ENCODE measurements at places on chromosomes 11 and 22.
A peak's percentile ranks its signal among the peaks of the same experiment; 100 is the strongest.

- DNase-seq: peak; percentile 62
Measured at GRCh38 chr11:45834298-45834756, 12.9 kb upstream of the CRY2 start.

DNA sequence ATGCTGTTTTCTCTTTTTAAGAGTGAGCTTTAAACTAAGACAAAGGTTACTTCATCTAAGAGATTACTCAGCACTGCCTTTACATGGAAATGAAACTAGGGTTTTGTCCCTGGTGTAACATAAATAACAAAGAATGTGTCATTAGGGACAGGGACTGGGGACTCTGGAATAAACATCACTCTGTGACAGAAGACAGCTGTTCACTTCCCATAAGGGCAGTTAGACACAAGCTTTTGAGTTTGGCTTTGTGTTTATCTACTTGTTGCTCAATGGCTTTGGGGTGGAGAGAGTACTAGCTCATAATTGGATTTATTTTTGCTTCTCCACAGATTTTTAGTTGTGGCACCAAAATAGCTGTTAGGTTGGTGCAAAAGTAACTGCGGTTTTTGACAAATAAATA is 154.5 kb downstream of the OR4C45 start:
- no peak for DNase-seq

GRCh38 chr22:27307545-27308247 is 493.9 kb downstream of the MN1 start:
- DNase-seq: no peak

- DNase-seq: peak; percentile 84
Measured at GRCh38 chr11:63985812-63986155, 454 bp upstream of the OTUB1 start.

GRCh38 chr11:36000616-36001190 is 56.8 kb downstream of the LDLRAD3 start:
- DNase-seq: no peak

- DNase-seq: peak; percentile 45
Measured at GRCh38 chr22:21951931-21952465, 650 bp downstream of the PPM1F start.

DNA sequence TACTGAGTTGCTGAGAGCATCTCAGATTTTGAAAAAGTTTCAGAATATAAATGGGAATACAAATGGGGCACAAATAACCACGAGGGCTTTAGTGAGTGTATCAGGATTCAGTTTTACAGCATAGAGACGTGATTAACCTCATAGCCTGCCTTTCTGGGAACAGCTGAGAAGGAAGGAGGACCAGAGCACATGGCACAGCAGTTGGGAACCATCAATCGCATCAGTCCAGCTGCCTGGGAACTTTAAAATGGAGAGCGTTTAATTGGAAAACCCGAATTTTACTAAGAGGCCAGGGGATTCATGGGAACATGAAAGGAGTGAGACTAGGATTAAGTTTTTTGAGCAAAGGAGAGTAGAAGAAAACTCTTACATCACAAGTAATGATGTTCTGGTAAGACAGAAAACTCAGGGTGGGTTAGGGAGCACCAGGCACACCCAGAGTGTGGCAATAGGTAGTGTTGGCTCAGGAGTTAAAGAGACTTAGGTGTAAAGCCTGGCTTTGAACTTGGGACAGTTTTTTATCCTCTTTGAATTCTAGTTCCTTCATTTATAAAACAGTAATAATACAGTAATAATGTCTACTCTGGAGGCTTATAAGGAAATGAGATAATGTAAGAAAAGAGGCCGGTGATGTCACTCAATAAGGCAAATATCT is 40.2 kb downstream of the FZD4 start:
- DNase-seq: no peak

DNA sequence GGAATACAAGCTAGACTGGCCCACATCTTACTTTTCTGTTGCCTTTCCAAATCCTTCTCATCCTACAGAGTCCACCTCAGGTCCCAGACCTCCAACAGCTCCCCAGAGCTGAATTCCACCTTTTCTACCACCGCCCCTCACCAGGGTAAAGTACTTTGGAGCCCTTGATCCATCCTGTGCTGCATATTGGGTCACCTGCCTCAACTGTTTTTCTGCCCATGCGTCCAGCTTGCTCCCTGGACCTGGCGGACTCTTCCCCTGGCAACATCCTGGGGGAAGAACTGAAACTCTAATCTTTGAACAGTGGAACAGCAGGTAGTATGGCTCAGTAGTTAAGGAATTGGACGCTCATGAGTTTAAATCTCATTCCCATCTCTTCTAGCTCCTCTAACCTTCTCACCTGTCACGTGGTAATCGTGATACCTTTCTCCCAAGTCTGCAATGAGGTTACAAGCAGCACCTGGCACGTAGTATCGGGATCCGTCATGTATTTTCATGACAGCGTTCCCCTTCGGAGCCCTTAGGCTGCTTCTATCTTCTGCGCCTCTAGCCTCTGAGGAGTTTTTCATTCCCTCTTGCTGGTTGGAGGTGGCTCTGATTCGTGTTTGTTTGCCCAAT is 98.1 kb downstream of the CEP164 start:
- no peak for DNase-seq

DNA sequence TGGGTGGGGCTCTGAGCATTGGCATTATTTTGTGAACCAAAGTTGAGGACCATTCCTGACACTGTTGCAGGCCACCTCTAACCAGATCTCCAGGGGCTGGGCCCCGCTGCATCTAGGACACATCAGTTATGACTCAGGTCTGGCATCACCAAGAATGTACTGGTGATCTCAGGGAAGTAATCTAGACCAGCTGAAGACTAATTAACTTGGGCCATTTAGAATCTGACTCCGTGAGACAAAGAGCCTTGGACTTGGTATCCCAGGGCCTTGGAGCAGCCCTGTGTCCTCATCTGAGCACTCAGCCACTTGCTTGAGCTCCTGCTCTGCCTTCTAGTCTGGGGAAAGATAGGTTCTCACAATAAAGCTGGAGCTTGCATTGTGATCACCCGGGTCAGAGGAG is 200.6 kb downstream of the KIRREL3 start:
- no peak for DNase-seq

DNA sequence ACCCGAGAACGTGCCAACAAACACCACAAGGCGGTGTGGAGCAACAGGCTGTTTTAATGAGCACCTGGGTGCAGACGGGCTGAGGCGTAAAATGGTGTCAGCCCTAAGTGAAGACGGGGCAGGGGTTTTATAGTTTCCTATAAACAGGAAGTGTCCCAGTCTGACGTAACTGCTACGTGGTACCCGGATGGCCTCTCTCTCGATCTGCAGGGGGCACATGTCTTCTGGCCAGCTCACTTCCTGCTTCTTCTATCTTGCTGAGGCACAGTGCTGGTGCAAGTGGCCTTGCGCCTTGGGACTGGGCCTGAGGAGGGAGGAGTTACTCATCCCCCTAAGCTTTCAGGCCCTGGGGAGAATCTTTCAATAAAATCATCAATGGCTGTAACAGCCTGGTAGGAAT is 20.9 kb downstream of the OOSP3 start:
- DNase-seq: no peak

DNA sequence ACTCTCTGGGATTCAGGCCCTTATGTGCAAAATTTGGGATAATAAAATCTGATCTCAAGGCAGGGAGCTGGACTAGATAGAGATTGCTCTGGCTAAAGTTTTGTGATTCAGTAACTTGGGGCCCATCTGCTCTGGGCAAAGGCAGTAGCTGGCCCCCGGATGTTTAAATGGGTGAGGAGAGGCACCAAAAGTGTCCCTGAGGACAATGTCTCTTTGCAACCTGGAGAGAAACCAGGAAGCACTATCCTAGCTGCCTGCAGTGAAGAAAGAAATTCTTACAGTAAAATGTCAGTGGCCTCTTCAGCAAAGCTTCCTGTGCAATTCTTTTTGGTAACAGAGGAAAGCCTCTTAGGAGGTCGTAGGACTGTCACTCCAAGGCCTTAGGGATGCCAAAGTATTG is 54.6 kb upstream of the BARX2 start:
- DNase-seq: no peak

GRCh38 chr11:122113836-122114825 is 1.9 kb downstream of the BLID start:
- no peak for DNase-seq

Data from activated naive CD4-positive, alpha-beta T cell treated with anti-CD3 and anti-CD28 coated beads, Interleukin-2, amount 10 ng/mL, durations not matched to agents 7 days and 5 days (primary cell).